ENCODE measurements at places on chromosomes 13 and 19.

DNA sequence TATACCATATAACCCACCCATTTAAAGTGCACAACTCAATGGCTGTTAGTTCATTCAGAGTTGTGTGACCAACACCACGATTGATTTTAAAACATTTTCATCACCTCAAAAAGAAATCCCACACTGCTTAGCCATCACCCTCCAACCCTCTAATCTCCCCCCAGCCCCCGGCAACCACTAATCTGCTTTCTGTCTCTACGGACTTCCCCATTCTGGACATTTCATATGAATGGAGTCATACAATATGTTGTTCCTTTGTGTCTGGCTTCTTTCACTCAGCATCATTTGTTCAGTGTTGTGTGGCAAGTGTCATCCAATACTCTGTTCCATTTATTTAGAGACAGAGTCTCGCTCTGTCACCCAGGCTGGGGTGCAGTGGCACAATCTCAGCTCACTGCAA is 4.0 kb upstream of the PNMA8B start:
- peak; percentile 38 for DNase-seq

DNA sequence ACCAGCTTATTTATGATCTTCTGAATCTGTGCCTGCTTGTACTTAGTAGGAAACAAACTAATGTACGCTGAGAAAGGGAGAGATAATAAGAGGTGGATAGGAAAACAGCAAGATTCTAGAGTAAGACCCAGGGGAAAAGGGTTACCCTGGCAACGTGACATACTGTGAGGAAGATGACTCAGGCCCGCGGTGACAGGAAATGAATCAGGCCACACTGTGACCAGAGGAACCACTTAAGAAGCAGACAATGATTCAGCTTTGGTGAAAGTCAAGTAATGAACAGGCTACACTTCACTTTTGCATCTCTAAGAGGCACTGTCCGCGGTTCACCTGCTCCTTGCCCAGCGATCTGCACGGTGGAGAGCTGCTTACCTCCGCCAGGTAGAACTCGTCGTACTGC is 158.2 kb downstream of the NALCN start:
- no peak for DNase-seq

DNA sequence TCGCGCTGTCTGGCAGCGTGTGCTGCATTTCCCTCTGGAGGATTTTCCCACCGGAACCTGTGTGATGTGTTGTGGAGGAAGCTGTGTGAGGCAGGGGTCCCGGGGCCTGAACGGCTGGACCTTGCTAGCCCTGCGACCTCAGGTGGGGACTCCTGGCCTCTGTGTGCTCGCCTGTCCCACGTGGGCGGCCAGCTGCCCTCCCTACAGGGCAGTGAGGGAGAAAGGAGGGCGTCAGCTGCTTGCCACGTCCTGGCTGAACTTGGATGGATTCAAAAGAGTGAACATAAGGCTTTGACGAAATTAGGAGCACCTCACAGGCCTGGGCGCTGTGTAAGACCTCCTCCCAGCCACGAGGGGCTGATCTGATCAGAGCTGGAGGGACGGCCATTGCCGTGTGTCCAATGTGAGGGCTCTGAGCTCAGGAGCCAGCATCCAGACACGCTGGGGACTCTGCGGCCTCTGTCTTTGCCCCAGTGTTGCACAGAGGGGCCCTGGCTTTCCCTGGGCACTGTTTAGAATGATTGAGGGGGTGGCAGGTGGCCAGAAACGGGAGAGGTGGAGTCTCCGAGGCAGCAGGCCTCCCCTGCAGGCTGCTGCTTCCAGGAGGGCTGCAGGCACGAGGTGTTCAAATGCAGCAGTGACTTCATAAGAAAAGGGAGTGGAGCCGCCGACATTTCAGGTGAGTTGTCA is 13.0 kb downstream of the TFDP1 start:
- no peak for DNase-seq

DNA sequence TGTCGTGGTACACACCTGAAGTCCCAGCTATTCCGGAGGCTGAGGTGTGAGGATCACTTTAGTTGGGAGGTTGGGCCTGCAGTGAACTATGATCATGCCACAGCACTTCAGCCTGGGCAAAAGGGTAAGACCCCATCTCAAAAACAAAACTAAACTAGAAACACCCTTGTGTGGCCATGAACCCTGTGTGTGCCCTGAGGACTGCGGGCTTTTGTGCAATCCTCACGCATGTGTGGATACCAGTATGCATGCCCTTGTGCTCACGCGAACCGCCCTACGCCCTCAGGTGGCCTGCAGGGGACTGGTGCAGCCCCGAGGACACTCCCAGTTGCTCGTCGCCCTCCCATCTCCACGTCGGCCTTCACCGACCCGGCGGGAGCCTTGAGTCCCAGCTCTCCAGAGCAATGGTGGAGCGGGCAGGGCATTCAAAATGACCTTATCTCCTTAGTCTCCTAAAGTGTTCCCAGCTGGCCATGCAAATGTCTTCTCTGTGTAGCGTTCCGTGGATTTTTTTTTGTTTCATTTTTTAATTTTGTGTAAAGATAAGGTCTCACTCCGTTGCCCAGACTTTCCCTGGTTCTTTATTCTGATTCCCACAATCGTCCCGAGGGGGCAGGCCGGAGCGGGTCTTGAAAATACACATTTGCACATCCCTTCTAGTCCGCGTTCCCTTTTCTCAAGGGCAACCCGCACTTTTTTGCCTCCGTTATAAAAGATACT is 868 bp upstream of the EGLN2 start:
- DNase-seq: peak; percentile 87

DNA sequence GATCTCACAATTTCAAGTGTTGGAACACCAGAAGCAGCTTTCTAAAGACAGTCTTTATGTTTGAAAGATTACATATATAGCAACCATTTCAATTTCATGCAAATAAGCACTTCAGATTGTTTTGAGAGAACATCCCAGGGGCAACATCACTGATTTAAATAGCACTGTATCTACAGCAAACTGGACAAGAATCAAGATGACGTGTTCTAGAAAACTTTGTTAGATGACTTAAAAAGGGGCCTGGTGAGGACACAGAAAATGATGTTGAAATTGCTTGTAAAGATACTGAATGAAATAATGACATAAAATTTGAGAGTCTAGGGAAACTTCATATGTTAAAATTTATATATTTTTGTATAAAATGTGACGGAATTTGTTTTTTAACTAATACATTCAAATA is 277.1 kb downstream of the KLF12 start:
- no peak for DNase-seq

DNA sequence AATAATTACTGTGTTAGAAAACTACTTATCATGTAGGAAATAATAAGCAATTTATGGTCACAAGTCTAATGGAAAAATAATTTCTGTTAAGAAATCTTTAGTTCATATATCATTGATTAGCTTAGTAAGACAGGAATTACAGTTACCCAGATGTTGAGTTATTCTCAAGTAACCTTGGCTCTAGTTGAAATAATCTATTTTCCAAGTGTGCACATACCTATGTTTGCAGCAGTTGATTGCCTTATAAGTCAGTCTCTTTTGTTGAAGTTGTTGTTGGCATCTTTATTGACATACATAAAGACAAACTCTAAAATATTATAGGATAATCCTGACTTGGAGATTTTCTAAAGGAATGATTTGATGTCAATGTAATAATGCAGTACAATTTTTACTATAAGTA is 511.4 kb upstream of the KLF12 start:
- no peak for DNase-seq

GRCh38 chr13:68816715-68817114 is 1290.9 kb upstream of the ATXN8OS start:
- DNase-seq: no peak

GRCh38 chr13:77522444-77522843 is 13.1 kb upstream of the SCEL start:
- no peak for DNase-seq

DNA sequence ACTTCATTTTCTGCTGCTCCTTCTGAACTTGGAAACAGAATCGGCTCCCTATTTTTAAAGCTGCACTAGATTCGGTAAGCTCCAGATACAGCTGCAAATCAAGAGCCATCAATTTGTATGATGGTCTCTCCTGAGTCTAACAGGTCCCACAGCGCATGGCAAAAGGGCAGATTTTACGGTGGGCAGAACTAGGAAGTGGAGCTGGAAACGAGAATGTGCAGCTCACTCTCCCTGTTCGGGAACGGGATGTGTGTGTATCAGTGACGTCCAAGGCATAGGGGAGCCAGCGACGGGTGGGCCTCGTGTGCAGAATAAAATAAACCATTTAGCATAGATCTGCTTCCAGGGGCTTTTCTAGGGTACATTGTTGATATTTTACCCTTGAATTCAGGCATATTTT is 74.2 kb downstream of the COL4A1 start:
- DNase-seq: no peak

DNA sequence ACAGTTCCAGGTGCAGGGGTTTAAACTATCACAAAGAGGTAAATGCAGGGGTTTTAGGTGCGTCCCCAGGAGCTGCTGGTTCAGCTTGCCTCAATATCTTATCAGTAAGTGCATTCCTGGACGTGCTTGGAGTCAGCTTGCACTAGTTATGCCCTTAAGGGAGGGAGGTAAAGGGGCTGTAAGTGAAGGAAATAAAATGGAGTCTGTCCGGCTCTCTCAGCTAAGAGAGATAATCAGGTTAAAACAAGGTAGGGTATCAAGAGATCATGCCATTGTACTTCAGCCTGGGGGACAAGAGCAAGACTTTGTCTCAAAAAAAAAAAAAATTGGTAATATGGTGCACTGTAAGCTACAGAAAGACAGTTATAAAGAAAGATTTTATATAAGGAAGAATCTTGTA is 69.7 kb downstream of the ZNF100 start:
- DNase-seq: no peak

DNA sequence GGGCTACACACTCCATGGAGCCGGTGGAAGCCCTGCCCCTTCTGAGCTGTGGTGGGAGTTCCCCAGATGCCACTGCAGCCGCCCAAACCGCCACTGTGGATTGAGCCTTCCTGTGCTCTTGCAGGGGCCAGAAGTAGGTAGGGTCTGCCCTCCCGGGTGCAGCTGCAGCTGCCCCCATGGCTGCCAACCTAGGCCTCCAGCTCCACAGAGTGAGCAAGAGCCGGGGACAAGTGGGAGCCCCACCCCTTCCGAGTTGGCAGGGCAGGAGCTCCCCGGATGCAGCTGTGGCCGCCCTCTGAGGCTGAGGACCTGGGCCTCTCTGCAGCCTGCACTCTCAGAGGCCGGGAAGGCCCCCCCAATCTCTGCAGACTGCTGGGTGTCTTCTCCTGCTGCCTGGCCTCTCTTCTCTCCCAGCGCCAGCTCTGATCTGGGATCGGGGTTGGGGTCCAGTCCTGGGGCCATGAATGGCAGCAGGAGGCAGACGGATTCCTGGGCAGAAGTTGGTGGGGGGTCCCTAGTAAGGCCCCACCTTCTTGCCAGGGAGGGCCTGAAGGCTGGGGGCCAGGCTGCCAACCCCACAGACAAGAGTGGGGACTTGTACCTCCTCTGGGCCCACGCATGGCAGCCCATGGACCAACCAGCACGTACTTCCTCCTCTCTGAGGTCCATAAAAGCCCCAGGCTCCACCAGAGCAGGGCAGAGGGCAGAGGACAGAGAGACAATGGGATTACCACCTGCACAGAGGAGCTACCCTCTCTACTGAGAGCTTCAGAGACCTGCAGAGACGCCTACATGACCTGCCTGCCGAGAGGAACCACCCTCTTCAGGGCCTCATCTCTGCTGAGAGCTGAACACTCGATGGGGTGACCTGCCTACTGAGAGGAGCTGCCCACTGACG is 28.9 kb downstream of the AP2S1 start:
- DNase-seq: peak; percentile 34

GRCh38 chr19:27694361-27695055 is 1518.4 kb downstream of the UQCRFS1 start:
- no peak for DNase-seq

- DNase-seq: peak; percentile 32
Measured at GRCh38 chr13:81275666-81276258, 934.8 kb upstream of the SPRY2 start.

DNA sequence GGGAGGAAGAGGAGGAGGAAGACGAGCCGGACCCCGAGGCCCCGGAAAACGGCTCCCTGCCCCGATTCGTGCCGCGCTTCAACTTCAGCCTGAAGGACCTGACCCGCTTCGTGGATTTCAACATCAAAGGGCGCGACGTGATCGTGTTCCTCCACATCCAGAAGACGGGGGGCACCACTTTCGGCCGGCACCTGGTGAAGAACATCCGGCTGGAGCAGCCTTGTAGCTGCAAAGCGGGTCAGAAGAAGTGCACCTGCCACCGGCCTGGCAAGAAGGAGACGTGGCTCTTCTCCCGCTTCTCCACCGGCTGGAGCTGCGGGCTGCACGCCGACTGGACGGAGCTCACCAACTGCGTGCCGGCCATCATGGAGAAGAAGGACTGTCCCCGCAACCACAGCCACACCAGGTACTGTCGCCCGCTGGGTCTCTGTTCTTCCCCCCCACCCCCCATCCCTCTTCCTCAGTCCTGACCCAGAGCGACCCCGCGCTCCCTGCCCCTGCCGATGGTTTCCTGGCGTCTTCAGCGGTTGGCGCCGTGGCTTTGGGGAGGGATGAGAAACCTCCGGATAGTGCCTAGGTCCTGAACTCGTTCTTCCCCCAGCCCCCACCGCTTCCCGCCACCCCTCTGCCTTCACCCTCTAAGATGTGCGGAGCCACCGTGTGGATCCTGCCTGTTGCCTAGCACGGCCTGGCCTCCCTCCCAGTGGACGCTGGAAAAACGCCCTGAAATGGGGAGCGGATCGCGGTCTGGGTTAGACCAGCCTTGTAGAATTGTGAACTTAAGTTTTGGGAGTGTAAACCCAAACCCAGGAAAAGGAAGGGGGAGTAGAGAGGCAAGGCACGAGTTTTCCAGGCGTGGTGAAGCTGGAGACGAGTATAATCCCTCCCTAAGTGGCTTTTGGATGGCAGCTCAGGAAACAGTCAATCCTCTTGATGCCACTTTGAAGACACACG is 1.5 kb downstream of the HS6ST3 start:
- DNase-seq: peak; percentile 88

DNA sequence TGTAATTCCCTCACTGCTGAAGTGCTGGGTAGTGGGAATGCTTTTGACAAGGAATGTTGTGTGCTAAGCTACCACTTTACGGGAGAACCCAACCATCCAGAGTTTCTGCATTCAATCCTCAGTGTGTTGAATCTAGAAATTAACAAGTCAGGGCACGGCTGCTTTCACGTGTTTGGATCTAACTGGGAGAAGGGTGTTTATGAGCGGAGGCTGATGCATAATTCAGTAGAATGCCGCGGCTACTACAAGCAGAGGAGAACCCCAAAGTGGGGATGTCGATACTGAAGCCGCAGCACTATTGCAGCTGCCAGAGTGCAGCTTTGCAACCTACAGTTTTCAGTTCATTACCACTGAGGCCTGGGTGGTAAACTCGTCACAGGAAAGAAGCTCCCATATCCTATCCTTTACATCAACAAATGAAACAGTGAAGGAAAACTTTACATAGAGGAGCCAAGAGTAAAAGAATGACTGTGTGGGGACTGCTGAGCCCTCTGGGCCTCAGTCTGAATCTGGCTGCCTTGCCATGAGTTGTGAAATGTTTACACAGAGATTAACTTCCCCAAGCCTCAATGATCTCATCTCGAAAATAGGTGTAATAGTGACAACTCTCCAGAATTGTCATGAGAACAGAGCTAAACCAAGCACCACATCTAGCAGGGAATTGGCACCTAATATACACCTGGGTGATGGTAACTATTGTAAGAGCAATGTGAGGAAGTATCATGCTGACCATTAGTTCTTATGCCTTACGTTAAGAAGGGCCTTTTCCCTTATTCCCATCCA is 531.7 kb downstream of the MYO16 start:
- DNase-seq: no peak

Data from NCI-H82 (cell line).